ENCODE measurements at places on chromosomes 13 and 19.
A peak's percentile ranks its signal among the peaks of the same experiment; 100 is the strongest.

- DNase-seq: no peak
- no peaks in the 10 kb centered on the region for H3K4me1 ChIP-seq
- peaks cover 27% of the 10 kb centered on the region for H3K27me3 ChIP-seq
- H3K27ac ChIP-seq: no peak overlapping the region
Measured at GRCh38 chr13:44876782-44877324, 112.4 kb downstream of the NUFIP1 start.

DNA sequence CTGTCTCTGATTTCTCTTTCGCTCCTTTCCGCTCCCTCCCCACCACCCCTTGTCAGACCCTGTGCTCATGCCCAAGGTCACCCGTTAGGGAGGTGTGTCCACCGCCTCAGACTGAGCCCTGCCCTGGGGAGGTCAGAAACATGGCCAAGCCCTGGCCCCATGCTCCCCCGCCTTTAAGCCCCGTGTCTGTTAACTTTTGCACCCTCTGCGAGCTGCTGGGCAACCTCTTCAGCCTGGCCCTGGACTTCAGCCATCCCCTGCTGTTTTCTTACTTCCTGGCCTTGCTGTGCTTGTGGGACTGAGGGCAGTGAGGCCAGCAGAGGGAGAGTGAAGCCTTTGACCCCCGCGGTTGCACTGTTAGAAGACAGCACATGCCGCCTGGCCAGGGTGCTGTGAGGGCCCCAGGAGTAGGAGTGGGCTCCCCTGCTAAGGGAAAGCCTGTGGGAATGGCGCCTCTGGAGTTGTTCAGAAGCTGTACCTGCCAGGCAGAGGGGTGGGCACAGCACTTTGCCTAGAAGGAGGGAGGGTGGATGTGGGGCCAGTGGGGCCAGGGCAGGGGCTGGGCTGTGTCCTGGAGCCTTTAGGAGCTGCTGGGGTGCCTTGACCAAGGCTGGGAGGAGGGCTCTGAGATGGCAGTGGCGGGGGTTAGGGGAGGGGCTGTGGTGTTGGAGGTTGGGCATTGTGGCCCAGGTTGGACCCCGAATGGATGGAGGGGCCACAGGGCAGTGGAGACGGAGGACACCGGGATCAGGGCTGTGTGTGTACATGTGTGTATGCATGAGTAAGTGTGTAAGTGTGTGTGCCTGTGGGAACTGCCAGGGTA is 7.9 kb downstream of the UPF1 start:
- no peak for DNase-seq
- H3K4me3 ChIP-seq: no peak overlapping the region
- H3K4me1 ChIP-seq: peaks cover 64% of the 10 kb centered on the region
- no peaks in the 10 kb centered on the region for H3K36me3 ChIP-seq

DNA sequence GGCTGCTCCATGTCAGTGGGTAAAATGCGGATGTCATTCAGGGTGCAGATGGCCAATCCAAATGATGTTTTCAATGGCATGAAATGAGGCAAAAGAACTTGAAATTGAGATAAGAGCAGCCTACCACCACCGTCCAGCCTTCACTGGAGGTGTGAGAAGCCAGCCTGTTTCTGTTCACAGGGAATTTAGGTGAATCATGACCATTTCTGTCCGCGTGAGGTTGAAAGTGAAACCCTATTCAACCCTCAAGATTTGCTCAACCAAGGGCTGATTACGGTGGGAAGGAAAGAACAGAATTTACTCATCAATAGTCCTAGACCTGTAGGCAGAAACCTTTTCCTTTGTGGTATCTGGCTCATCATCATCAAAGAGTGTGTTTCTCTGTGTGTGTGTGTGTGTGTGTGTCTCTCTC is 370.7 kb downstream of the COG6 start:
- peaks cover 12% of the 10 kb centered on the region for H3K4me1 ChIP-seq
- H3K27ac ChIP-seq: peak overlapping the region; percentile 51
- peak overlapping the region; percentile 80 for H3K4me3 ChIP-seq
- DNase-seq: no peak

- peaks cover 57% of the 10 kb centered on the region for H3K27me3 ChIP-seq
- DNase-seq: no peak
- no peak overlapping the region for H3K27ac ChIP-seq
- H3K36me3 ChIP-seq: peaks cover 7% of the 10 kb centered on the region
- no peak overlapping the region for H3K4me3 ChIP-seq
Measured at GRCh38 chr13:44905556-44905955, 83.7 kb downstream of the NUFIP1 start.

- no peak for DNase-seq
- H3K27me3 ChIP-seq: peaks cover 53% of the 10 kb centered on the region
- H3K27ac ChIP-seq: no peak overlapping the region
- H3K36me3 ChIP-seq: no peaks in the 10 kb centered on the region
Measured at GRCh38 chr13:98155475-98156109, 12.7 kb downstream of the FARP1 start.

- H3K4me1 ChIP-seq: peaks cover 20% of the 10 kb centered on the region
- H3K4me3 ChIP-seq: peak overlapping the region; percentile 93
- H3K27me3 ChIP-seq: peaks cover 6% of the 10 kb centered on the region
- DNase-seq: no peak
- no peaks in the 10 kb centered on the region for H3K36me3 ChIP-seq
Measured at GRCh38 chr19:18204394-18205199, 755 bp upstream of the RAB3A start.

DNA sequence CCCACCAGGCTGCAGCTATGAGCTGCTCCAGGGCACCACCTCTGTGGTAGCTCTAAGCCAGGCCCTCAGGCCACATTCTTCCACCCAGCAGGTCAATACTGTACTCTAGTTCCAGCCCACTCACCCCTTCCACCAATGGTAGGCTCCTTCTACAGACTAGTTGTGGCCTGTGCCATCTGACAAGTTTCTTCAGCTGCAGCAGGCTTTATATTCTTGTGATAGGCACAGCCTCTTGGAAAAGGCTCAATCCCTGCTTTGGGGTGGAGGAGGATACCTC is 8.5 kb downstream of the MICU2 start:
- no peak overlapping the region for H3K27ac ChIP-seq
- no peak overlapping the region for H3K4me3 ChIP-seq
- no peaks in the 10 kb centered on the region for H3K27me3 ChIP-seq

DNA sequence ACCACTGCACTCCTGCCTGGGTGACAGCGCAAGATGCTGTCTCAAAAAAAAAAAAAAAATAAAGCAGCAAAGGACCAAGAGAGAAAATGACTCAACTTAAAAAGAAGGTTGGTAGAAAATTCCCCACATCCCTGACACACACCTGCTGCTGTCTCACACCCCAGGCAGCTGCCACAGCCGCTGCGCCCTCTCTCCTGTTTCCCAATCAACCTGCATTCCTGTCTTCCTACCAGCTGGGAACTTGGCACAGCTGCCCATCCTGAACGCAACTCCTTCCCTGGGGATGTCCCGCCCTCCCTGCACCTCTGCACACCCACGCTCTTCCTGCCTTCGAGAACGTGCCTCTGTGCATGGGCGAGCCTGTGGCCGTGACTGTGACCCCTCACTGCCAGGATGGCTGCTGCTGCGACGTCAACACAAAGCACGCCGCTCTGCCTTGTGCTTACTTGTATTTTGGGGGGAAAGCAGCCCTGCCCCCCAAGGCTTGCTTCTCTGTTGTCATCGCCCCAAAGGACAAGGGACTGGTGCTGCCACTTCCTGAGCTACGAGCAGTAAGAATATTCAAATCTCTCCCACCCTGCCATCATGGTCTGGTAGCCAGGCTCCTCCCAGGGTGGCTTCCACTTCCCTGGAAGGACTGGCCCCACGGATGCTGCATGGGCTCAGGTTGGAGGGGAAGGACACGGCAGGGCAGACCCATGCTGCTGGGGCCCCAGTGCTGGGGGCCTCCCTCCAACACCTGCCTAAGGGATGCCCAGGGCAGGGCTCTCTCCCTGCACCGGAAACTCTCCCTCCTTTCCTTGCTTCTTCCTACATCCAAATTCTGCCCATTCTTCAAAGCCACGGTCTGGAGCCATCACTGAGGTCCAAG is 20.7 kb downstream of the SH3GL1 start:
- no peaks in the 10 kb centered on the region for H3K27me3 ChIP-seq
- H3K4me3 ChIP-seq: peak overlapping the region; percentile 92
- H3K36me3 ChIP-seq: no peaks in the 10 kb centered on the region
- DNase-seq: no peak

GRCh38 chr19:16722591-16722990 is 2.9 kb downstream of the NWD1 start:
- H3K4me1 ChIP-seq: peaks cover 6% of the 10 kb centered on the region
- peaks cover 12% of the 10 kb centered on the region for H3K27me3 ChIP-seq
- H3K36me3 ChIP-seq: peaks cover 2% of the 10 kb centered on the region
- DNase-seq: no peak
- no peak overlapping the region for H3K27ac ChIP-seq

- no peak overlapping the region for H3K27ac ChIP-seq
- H3K36me3 ChIP-seq: peaks cover 13% of the 10 kb centered on the region
- no peaks in the 10 kb centered on the region for H3K27me3 ChIP-seq
- H3K4me1 ChIP-seq: no peaks in the 10 kb centered on the region
- peak overlapping the region; percentile 10 for H3K4me3 ChIP-seq
- no peak for DNase-seq
Measured at GRCh38 chr19:52724701-52725514, 9.9 kb downstream of the ZNF611 start.

DNA sequence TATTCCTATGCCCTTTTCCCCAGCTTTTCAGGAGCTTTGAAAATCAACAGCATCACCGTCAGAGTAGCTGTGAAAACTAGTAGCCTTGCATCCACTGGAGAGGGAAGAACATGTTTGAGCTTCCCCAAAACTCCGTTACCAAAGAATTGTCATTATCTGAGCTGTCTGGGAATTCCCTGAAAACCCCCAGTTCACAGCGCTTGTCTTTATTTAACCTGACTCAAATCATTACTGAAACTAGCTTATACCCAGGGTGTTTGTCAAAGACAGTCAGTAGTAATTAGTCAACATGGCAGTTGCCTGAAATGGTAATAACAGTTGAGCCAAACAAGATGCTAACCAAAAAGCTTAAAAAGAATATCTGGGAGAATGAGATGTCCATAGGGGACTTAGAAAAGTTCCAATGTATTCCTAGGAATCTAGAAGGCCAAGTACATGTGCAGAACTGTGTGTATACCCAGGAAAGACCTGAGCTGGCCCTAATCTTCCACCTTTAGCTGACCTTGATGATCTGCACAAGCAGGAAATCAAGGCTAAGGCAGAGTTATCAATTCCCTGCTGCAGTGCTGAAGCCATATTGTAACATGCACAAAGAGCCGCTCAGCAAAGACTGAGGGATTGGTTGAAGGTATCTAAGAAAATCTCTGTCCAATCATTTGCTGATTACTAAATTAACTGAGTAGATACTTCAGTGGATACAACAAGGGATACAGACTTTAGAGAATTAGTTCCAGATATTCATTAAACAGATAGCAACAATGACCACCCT is 130.8 kb downstream of the KL start:
- no peaks in the 10 kb centered on the region for H3K36me3 ChIP-seq
- no peak for DNase-seq
- H3K27ac ChIP-seq: no peak overlapping the region
- H3K4me3 ChIP-seq: no peak overlapping the region

GRCh38 chr19:2487842-2488241 is 11.9 kb downstream of the GADD45B start:
- peaks cover 12% of the 10 kb centered on the region for H3K27me3 ChIP-seq
- H3K36me3 ChIP-seq: no peaks in the 10 kb centered on the region
- H3K27ac ChIP-seq: no peak overlapping the region
- no peak for DNase-seq
- peaks cover 12% of the 10 kb centered on the region for H3K4me1 ChIP-seq

DNA sequence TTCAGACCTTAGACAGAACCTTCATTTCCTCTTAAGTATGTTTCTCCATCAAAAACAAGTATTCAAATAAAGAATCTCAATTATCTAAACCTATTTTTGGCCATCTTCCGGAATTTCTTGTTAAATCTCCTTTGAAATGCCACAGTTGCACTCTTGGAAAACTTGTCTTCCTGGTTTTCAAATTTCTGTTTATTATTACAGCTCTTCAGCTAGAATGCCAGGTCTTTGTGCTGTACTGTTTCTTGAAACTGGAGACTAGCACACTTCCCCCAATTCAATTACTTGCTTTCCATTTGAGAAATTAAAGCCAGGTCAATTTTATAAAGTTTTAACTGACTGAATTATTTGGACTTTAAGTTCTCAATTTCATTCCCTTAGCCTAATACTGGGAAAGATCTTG is 10.2 kb downstream of the KCNRG start:
- H3K27ac ChIP-seq: peak overlapping the region; percentile 3
- peaks cover 5% of the 10 kb centered on the region for H3K36me3 ChIP-seq
- no peak overlapping the region for H3K4me3 ChIP-seq
- H3K4me1 ChIP-seq: peaks cover 8% of the 10 kb centered on the region

- H3K27ac ChIP-seq: no peak overlapping the region
- H3K36me3 ChIP-seq: no peaks in the 10 kb centered on the region
- H3K4me3 ChIP-seq: no peak overlapping the region
- H3K27me3 ChIP-seq: peaks cover 32% of the 10 kb centered on the region
- no peak for DNase-seq
Measured at GRCh38 chr19:49954092-49954829, 6.7 kb downstream of the SIGLEC11 start.

DNA sequence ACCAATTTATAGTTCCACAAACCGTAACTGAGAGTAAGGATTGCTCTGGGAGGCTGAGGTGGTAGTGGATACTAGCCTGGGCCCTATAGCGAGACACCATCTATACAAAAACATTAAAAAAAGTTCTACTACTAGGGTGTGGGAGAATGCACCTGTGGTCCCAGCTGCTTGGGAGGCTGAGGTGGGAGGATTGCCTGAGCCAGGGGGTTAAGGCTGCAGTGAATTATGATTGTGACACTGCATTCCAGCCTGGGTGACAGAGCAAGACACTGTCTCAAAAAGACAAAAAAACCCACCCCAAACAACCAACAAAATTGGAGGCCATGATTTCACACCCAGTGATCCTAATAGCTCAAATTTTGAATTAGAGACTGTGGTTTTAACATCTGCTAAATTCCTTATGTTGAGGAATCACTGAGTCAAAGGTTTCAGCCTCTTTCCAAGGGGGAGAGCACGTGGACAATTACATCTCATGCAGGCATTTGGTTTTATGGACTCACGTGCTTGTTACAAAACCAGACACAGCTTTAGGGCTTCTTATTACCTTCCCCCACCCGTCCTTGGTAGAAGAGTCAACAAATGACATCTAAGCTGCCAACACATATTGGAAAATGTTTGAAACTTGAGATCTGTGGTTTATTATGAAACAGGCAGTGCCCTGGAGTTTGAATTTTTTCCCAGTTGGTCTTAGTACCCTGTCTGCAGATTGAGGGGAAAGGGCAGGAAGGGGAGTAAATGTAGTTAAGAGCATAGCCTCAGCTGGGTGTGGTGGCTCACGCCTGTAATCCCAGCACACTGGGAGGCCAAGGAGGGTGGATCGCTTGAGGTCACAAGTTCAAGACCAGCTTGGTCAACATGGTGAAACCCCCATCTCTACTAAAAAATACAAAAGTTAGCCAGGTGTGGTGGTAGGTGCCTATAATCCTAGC is 18.5 kb downstream of the CYP2A6 start:
- no peak for DNase-seq
- peaks cover 8% of the 10 kb centered on the region for H3K4me1 ChIP-seq
- H3K36me3 ChIP-seq: peaks cover 3% of the 10 kb centered on the region
- no peak overlapping the region for H3K27ac ChIP-seq
- peak overlapping the region; percentile 31 for H3K4me3 ChIP-seq
- H3K27me3 ChIP-seq: no peaks in the 10 kb centered on the region

GRCh38 chr13:111394211-111394922 is 73.9 kb downstream of the TEX29 start:
- H3K27me3 ChIP-seq: peaks cover 32% of the 10 kb centered on the region
- H3K36me3 ChIP-seq: no peaks in the 10 kb centered on the region
- H3K4me1 ChIP-seq: peaks cover 4% of the 10 kb centered on the region

All from T-helper 17 cell (primary cell).